HuH-7.5 (cell line): ENCODE measurements at places on chromosomes 4 and X.

- DNase-seq: no peak
Measured at GRCh38 chr4:147310312-147310711, 170.6 kb upstream of the EDNRA start.

- peak; percentile 3 for DNase-seq
Measured at GRCh38 chrX:45952030-45952429, 593.2 kb downstream of the ZNF674 start.

GRCh38 chr4:24683116-24683515 lies 98.8 kb upstream of the DHX15 start:
- DNase-seq: no peak

- no peak for DNase-seq
Measured at GRCh38 chr4:147104768-147105167, 159.1 kb upstream of the TTC29 start.

DNA sequence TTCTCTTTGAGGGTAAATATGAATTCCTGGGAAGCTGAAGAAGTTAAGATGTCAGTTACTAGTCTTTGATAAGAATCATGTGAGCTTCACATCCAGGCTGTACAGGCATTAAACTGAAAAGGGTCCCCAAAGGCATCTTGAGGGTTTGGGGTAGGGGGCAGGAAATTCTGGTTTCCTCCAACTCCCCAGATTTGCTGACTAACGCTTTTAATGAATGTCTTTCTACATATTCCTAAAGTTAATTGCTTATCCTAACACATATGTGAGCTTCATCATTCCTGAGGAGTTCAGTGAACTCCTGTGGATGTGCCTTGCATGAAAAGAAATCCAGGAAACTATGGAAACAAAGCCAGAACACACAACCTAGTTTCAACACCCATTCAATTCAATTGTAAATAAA lies 73.8 kb upstream of the GAB1 start:
- no peak for DNase-seq
